ENCODE measurements at places on chromosomes 13 and 19. TPM values are rescaled to one million over a fixed set of nuclear protein-coding genes. Genes with fewer than 3 reads are reported as not detected.

TPTE2 gene
- 0.38 TPM for polyA plus RNA-seq

PRRG2 gene
- polyA plus RNA-seq = 4.3 TPM

KL gene
- 7.1 TPM for polyA plus RNA-seq

CEACAM3 gene
- polyA plus RNA-seq = 0.34 TPM

C19orf67 gene
- 0.19 TPM for polyA plus RNA-seq

ZNF418 gene
- polyA plus RNA-seq = 37.6 TPM

CGB7 gene
- polyA plus RNA-seq = 0.11 TPM
